ENCODE measurements at places on chromosomes 6 and 20.

DNA sequence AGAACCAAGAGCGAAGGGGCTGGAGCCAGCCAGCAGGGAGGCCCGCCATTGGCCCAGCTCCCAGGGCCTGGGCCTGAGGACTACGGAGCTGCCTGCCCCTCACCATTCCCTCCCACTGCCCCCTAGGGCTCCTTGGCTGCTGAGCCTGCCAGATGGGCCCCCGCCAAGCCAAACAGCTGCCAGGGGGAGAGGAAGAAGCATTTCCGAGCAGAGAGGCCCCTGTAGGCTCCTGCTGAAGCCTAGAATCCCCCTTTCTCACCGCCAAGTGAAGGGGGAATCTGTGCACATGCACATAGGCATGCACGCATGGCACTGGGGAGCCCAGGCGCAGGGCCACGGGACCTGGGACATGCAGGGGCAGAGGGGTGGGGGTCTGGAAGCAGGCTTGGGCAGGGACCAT, 28.5 kb upstream of the MRPS18A start:
- DNase-seq: peak; percentile 82

DNA sequence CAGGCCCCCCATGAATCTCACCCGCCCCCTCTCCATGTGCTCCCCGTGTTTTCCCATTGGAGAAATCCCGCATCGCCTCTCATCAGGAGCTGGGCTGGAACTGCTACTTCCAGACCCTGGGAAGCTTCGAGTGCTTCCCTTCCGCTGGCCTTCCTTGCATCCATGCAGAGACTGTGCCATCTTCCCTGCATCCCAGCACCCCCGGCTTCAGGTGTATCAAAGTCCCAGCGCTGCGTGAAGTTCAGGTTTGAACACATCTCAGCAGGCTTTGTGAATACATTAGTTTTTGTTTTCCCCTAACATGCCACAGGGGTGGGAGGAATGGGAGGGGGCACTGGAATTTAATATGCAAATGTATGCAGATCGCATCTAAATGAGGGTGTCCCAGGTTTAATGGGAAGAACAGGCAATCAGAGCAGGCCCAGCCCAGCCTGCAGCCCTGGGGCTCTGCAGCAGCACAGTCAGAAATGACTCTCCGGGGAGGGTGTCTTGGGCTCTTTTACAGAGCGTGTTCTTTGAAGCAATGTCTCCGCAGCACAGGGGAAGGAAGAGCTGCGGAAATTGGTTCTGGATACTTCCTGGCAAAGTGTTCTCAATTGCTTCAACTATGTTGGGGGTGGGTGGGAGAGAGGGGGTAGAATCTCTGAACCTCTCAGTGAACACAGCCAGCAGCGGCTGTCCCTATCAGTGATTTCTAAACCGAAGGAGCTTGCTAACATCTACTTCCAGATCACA, 8.3 kb upstream of the MMP9 start:
- no peak for DNase-seq

- DNase-seq: no peak
Measured at GRCh38 chr20:51832276-51832675, 30.0 kb upstream of the SALL4 start.

DNA sequence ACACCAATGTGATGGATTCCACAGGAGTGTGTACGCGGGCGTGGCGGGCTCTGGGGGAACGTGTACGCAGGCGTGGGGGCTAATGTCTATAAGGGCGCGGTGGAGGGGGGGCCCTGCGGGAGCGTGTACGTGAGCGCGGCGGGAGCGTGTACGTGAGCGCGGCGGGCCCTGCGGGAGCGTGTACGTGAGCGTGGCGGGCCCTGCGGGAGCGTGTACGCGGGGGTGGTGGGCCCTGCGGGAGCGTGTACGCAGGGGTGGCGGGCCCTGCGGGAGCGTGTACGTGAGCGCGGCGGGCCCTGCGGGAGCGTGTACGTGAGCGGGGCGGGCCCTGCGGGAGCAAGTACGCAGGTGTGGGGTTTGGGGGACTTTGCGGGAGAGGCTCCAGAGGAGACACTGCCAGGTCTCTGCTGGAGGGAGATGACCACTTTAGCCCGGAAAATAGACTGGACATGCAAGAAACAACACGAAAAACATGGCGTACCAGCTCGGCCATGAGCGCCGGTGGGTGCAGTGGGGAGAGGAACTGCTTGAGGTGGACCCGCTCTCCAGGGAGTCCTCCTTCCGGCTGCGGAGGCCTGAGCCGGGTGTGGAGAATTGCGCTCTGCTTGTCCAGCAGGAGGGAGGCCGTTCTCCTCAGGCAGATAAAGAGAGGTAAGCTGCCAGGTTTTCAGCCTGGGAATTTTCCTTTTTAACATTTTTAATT, 27.8 kb upstream of the SMOC2 start:
- no peak for DNase-seq

- DNase-seq: no peak
Measured at GRCh38 chr20:36446557-36446956, 94.8 kb upstream of the MYL9 start.

- DNase-seq: no peak
Measured at GRCh38 chr6:12371151-12371550, 81.0 kb downstream of the EDN1 start.

DNA sequence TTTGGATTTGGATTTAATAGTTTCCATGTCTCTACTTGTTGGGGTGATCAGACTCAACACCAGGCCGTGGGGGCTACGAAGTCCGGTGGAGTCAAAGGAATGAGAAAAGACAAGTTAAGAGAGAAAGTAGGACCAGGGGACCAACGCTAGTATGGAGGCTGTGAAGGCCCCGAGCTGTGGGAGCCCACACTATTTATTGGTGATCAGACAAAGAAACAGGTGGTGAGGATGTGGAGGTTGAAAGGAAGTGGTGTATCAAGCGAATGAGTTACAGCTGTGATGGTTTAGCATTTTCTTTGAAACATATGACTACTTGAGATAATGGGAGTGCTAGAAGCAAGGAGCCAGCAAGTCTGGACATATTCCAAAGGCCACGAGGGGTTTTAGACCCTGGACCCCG, 62.4 kb downstream of the AKAP7 start:
- no peak for DNase-seq

- no peak for DNase-seq
Measured at GRCh38 chr6:4598384-4598995, 177.7 kb upstream of the CDYL start.

- DNase-seq: no peak
Measured at GRCh38 chr6:29442719-29443118, 3.6 kb downstream of the OR10C1 start.
